ENCODE measurements at places on chromosomes 1 and 21.

DNA sequence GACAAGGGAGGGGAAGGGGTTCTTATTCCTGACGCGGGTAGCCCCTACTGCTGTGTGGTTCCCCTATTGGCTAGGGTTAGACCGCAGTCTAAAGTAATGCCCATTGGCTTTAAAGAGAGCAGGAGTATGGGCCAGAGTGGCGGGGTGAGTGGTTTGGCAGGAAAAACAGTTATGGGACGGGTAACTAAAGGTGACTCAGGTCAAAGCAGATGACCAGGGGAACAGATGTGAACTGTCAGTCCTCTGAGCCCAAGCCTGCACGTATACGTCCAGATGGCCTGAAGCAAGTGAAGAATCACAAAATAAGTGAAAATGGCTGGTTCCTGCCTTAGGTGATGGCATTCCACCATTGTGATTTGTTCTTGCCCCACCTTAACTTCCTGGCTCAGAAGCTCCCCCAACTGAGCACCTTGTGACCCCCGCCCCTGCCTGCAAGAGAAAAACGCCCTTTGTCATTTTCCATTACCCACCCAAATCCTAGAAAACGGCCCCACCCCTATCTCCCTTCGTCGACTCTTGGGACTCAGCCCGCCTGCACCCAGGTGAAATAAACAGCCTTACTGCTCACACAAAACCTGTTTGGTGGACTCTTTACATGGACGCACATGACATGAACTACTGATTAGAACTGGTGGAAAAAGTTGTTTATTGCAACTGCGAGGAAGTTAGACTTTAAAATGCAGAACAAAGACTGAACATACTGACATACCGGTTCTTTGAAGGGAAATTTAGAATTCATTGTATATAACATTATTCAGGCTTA is 758 bp upstream of the ATAD3B start:
- DNase-seq, result no peak

- no peak for DNase-seq
These were observed 272.1 kb downstream of the GRIK3 start for GRCh38 chr1:36762174-36762573.

DNA sequence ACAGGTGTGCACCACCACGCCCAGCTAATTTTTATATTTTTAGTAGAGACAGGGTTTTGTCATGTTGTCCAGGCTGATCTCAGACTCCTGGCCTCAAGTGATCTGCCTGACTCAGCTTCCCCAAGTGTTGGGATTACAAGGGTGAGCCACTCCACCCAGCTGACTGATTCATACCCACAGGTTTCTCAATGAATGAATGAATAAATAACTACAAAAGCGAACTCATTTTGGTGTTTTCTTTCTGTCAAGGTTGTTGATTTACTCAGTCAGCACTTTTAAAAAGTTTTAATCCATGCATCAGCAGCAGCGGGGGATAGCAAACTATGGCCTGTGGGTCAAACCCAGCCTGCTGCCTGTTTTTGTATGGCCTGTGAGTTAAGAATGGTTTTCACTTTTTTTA is 217.5 kb downstream of the FAF1 start:
- DNase-seq, result no peak

DNA sequence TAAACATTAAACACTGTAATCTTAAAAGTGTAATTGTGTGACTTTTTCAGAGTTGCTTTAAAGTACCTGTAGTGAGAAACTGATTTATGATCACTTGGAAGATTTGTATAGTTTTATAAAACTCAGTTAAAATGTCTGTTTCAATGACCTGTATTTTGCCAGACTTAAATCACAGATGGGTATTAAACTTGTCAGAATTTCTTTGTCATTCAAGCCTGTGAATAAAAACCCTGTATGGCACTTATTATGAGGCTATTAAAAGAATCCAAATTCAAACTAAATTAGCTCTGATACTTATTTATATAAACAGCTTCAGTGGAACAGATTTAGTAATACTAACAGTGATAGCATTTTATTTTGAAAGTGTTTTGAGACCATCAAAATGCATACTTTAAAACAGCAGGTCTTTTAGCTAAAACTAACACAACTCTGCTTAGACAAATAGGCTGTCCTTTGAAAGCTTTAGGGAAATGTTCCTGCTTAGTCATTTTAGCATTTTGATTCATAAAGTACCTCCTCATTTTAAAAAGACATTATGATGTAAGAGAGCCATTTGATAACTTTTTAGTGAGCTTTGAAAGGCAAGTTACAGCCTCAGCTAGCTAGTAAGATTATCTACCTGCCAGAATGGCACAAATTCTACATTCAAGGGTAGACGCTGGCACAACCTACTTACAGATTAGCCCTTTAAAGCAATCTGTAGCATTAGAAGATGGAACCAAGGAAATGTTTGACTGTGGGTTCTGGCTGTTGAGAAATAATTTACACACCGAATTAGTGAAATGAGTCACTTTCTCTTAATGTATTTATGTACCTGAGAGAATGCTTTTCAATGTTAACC is 9.4 kb downstream of the SOD1 start:
- DNase-seq, result no peak

DNA sequence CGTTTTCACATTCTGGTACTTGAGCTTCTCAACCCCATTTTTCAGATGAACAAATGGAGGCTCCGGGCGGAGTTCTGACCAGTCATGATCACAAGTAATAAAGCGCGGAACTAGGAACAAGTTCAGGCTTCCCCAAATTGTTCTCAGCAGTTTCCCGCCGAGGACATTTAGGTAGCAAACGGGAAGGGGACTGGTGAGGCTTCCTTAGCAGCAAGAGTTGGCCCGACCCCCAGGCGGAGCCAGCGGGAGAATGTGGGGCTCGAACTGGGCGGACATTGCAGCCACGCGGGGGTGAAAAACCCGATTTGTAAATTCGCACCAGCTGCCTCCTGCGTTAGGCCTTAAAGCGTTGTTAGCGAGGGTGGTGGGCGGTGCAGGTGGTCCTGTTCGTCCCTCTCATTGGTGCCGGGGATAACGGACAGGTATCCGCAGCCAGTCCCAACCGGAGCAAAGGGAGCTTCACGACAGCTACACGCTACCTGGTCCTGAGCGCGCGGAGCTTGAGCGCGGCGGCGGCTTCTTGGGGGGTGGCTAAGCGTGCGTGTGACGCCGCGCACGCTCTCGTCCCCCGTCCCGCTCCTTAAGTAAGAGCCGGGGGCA is 15.3 kb downstream of the SEMA6C start:
- no peak for DNase-seq

DNA sequence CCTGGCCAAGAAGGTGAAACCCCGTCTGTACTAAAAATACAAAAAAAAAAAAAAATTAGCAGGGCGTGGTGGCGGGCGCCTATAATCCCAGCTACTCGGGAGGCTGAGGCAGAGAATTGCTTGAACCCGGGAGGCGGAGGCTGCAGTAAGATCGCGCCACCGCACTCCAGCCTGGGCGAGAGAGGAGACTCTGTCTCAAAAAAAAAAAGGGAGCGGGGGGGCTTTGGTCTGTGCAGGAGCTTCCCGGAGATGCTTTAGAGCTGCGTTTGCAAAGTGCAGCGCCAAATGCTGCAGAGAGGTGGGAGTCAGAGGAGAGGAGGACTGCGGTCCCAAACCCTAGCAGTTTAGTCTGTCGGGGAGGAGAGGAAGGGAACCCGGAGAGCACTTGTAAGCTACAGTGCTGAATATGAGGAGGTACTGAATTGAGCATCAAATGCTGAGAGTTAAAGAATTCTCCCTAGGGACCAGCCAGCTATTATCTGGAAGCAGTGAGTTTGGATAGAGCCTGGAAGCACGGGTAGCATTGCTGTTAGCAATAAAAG is 569 bp downstream of the FALEC start:
- no peak for DNase-seq

- DNase-seq, result no peak
These were observed 124.2 kb downstream of the KCNJ6 start for GRCh38 chr21:37792046-37792445.

- DNase-seq, result no peak
These were observed 23.0 kb upstream of the LRRC8C start for GRCh38 chr1:89609781-89610456.

DNA sequence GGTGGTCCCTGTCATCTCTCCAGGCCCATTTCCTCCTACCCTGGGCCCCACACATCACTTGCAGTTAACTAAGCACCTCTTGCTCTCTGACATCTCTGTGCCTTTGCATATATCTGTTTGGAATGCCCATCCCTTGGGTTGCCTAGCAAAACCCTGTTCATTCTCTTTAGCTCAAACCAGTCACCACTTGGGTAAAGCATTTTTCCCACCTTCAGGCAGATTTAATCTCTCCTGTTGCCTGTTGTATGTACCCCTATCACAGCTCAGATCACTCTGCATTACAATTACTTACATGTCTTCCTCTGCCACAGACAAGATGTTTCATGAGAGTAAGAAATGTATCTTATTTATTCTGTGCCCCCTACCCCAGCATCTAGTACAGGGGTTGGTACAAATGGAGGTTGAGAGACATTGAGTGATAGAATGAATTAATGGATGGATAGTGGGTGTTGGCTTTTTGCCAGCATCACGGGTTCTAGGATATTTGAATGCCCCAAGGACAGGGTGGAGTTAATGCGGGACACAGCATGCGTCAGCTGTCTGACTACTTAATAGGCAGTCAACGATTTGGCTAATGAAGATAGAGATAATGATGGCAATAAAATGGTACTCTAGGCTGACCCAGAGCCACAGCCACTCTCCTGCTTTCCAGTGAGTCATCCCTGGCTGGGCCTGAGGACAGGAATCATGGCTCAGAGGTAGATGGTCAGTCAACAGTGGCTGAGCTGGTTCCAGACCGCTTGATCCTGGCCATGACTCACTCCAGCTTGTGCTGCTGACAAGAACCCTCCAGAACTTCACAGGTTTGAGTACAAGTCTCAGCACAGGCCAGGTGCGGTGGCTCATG is 6.5 kb downstream of the NR0B2 start:
- DNase-seq, result no peak

GRCh38 chr1:217137210-217137881 is 414.1 kb upstream of the ESRRG start:
- no peak for DNase-seq

DNA sequence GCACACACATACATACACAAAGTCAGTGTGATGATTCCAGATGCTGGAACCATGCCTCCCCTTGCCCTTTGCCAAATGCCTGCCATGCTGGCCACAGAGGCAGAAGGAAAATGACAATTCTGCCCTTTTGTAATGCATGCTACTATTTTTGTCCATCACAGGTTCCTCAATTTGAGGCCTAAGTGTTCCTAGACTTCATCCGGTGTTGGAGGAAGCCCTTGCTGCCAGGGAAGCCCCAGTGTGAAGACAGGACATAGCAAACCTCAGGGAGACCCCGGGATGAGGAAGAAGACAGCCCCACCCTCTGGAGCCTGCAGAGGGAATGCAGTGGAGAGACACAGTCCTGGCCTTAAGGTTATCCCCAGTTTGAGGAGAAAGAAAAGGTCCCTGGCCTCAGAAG is 14.4 kb downstream of the PRR9 start:
- no peak for DNase-seq

GRCh38 chr1:184649451-184649888 is 105.2 kb downstream of the EDEM3 start:
- no peak for DNase-seq

- no peak for DNase-seq
These were observed 8.9 kb downstream of the CASP9 start for GRCh38 chr1:15515022-15515663.

DNA sequence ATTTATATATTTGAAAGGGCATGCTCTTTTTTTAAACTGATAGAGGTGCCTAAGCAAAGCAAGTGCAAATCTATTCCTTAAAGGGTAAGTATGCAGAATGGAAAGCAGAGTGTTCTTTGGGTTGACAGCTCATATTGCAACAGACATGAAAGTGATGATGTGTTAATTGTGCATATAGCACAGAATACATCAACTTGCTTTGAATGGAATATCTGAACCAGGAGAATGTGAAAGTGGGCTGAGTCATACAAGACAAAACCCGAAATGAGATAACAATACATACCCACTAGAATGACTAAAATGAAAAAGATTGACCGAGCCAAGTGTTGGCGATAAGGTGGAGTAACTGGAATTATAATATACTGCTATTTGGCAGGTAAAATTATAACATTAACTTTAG is 4.3 kb downstream of the CR1 start:
- DNase-seq, result no peak

- DNase-seq, result no peak
These were observed 146.4 kb downstream of the LRIG2 start for GRCh38 chr1:113219377-113219776.

GRCh38 chr1:110535985-110536384 is 17.0 kb upstream of the KCNA10 start:
- DNase-seq, result no peak

GRCh38 chr1:232084584-232085223 is 458.1 kb downstream of the DISC1 start:
- no peak for DNase-seq

Data from COR-L47 (cell line).